ENCODE measurements at places on chromosomes 5 and 9. TPM values are rescaled to one million over a fixed set of nuclear protein-coding genes. Genes with fewer than 3 reads are reported as not detected.

C1QTNF3 gene
- polyA plus RNA-seq = 50.5 TPM

DNA sequence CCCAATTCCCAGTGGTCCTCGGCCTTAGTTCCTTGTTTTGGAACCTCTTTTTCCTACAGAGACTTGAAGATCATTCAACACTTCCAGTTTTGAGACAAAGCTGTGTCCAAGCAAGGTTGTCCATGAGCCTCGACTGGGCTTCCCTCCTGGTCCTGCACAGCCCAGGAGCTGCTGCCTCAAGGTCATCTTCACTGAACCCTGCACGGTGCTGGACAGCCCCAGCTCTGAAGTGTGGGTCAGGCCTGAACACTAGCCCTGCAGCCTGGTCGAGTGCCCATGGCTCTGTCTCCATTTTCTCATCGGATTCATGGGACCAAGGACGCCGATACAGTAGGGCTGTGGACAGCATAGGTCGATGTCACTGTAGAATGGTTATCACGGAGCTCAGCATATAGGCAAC, 68.0 kb upstream of the NFIL3 start:
- no peak for DNase-seq

STK32A gene
- 0.49 TPM for polyA plus RNA-seq

DNA sequence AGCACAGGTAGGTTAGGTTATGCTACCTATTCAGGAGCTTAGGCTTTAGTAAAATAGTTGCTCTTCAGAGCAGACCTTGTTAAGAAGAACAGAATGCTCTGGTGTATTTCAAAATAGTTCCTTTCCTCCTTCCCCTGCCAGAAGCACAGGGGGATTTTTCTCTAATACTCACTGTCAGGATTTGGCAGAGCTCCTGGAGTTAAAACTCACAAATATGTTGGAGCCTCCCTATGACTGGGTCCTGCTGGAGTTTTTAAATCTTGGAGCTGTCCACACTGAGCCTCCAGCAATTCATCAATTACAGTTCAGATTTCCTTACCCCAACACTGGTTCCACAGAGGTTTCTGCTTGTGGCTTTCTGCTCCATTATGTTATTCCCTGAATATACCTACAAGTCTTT, 1233.8 kb upstream of the WWC1 start:
- DNase-seq = peak; percentile 38

- DNase-seq = no peak
Observed at GRCh38 chr5:98301547-98301946, 471.9 kb upstream of the RGMB start.

GPR151 gene
- not detected for polyA plus RNA-seq

PTGES gene
- polyA plus RNA-seq = 9.2 TPM

- DNase-seq = peak; percentile 15
Observed at GRCh38 chr9:81499021-81499454, 190.3 kb downstream of the TLE1 start.

- DNase-seq = no peak
Observed at GRCh38 chr9:105295201-105295550, 50.7 kb downstream of the SLC44A1 start.

RGMB gene
- polyA plus RNA-seq = 59.7 TPM

DNA sequence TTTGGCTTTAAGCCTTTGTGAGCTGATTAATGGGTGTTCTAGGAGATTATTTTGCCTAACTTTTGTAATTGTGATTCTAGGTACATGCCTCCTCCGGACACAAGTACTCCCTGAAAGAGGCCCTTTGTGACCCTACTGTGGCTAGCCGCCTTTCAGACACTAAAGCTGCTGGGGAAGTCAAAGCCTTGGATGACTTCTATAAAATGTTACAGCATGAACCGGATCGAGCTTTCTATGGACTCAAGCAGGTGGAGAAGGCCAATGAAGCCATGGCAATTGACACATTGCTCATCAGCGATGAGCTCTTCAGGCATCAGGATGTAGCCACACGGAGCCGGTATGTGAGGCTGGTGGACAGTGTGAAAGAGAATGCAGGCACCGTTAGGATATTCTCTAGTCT, 13.6 kb downstream of the ITGA1 start:
- no peak for DNase-seq

- DNase-seq = no peak
Observed at GRCh38 chr5:92838253-92838652, 742.8 kb downstream of the NR2F1-AS1 start.

SPINK1 gene
- polyA plus RNA-seq = not detected

IER5L gene
- polyA plus RNA-seq = 4.7 TPM

- no peak for DNase-seq
Observed at GRCh38 chr5:176501333-176501732, 35.9 kb downstream of the RNF44 start.

DNA sequence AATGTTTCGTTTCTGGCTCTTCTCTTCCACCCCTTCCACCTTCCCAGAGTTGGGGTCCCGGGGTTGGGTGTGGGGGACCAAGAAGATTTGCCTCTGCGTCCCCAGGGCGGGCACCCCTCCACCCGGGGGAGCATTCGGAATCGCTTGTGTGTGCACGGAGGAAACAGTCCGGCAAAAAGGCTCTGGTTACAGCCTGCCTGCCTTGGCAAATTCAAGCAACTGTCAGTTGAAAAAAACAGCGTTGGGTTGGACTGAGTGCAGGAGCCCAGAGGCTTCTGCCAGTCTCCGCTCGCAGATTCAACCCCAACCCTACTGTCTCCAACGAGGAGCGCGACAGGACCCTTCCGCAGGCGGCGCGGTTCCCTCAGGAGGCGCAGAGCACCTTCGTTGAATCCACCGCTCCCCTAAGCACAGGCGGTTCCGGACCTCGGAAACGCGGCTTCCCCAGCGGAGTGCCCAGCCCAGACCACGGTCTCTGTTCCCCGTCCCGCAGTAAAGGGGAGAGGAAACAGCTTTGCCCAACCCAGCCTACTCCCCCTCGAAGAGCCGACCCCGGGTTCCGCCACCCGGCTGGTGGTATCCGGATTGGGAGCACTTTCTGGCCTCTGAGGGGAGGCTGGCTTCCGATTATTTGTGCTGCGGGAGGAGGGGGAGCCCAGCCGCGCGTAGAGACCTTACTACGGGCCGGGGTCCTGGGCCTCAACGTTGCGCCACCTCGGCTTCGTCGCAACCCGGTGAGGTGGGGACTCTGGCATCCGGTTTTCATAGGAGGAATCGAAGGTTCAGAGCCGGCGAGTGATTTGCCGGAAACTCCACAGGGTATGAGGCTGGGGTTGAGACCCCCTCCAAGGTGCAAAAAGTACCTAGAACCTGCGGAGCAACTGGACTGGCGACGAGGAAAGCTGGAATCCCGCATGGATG, 9.6 kb downstream of the LHX6 start:
- no peak for DNase-seq

SLC6A3 gene
- not detected for polyA plus RNA-seq

- no peak for DNase-seq
Observed at GRCh38 chr5:38535248-38535750, 21.1 kb downstream of the LIFR start.

- no peak for DNase-seq
Observed at GRCh38 chr9:68574150-68574549, 33.5 kb upstream of the TMEM252 start.

Measured in hindlimb muscle (tissue), 1 donor.